ENCODE measurements at places on chromosomes 5 and 9.

GRCh38 chr9:118331622-118332045, 627.4 kb downstream of the TLR4 start:
- no peak for DNase-seq

DNA sequence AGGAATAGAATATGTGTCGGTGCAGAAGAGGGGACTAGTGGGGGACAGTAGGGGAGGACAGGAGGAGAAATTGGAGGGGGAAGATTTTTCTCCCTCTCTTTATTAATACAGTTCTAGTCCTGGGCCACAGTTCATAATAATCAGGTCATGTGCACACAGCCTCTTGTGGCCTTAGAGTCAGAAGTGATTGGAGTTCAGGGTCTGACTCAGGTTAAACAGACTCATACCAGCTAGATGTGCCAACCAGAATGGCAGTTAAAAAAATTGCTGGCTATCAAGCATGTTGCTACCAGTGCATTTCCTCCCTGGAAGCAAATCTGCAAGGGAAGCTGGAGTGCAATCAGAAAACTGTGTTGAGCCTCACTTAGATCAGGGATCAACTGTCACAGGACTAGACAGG, 132.7 kb upstream of the MAP1B start:
- DNase-seq: no peak

DNA sequence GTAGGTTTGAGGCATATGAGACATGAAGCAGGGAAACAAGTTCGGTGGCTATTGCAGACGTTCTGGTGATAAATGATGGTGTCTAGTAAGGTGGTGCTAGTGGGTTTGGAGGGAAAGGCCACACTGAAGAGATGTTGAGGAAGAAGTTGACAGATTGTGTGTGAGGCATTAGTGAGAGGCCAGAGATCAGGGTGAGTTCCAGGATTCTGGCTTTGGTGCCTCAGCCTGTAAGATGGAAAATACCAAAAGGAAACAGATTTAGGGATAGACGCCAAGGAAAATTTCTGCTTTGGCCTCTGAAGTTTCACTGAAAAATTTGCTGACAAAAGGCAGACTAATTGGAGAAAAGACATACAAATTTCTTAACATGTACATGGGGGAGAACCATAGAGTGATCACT, 6.4 kb upstream of the PAIP1 start:
- DNase-seq: no peak

DNA sequence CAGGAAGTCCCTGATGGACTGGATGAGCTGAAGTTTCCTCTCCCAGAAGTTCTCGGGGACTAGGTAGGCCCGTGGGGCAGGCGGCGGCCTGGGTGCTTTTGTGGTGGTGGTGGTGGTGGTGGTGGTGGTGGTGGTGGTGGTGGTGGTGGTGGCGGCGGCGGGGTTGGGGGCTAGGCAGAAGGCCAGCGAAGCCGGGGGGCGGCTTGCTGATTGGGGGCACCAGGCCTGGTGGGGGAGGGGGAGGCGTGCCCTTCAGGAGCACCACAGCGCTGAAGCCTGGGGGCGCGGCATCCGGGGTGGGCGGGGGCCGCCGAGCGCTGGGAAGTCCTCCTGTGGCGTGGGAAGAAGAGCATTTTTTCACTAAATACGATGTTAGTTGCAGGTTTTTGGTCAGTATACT, 26.9 kb downstream of the SPATA31C1 start:
- DNase-seq: no peak

GRCh38 chr5:115627295-115627865, 1.5 kb upstream of the TMED7 start:
- DNase-seq: no peak

GRCh38 chr9:133587466-133587865, 21.7 kb downstream of the FAM163B start:
- DNase-seq: no peak

All from AG09309 (cell line).